Stimulated activated naive CD4-positive, alpha-beta T cell (primary cell): ENCODE measurements at places on chromosomes 5 and 9.
A peak's percentile ranks its signal among the peaks of the same experiment; 100 is the strongest.

GRCh38 chr5:167725264-167725663, 566.2 kb upstream of the WWC1 start:
- DNase-seq: no peak

DNA sequence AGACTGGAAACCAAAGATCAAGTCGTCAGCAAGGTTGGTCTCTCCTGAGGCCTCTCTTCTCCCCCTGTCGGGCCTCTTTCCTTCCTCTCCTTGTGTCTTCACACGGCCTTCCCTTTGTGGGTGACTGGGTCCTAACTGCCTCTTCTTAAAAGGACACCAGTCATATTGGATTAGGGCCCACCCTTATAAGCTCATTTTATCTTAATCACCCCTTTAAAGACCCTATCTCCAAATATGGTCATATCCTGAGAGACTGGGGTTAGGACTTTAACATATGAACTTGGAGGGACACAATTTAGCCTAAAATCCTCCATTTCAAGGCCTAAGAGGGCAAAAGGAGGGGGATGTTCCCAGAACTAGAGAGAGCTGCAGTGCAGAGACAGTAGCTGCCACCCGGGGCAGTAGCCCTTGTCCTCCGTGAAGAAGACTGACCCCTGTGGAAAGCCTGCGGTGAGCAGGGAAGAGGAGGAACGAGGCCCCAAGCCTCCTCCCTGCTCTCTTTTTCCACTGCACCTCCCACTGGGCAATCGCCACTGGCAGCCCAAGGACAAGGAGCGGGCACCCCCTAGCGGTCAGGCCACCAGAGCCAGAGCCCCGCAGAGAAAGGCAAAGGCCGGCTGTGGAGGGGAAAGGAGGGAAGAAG, 34.9 kb downstream of the CFAP90 start:
- DNase-seq: no peak

DNA sequence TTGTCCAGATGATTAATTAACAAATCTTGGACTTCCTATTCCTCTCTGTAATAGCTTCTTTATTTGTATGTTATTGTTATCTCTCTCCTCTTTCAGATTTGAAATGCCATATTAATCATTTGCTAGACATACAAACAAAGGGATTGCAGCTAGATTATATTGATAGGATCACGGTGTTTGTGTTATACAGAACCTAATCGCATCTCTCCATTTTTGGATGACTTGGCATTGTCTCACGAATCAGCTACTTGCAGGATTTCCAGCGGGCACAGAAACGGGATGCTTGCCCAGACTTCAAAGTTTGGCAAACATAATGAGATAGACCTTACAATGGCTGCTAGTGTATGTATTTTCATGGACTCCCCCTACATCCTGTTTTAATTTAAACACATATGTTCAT, 368.1 kb downstream of the TLE4 start:
- no peak for DNase-seq

- DNase-seq: no peak
Observed at GRCh38 chr9:98787766-98788335, 8.5 kb downstream of the ANKS6 start.

- DNase-seq: no peak
Observed at GRCh38 chr5:181243018-181243563, 615 bp downstream of the RACK1 start.

DNA sequence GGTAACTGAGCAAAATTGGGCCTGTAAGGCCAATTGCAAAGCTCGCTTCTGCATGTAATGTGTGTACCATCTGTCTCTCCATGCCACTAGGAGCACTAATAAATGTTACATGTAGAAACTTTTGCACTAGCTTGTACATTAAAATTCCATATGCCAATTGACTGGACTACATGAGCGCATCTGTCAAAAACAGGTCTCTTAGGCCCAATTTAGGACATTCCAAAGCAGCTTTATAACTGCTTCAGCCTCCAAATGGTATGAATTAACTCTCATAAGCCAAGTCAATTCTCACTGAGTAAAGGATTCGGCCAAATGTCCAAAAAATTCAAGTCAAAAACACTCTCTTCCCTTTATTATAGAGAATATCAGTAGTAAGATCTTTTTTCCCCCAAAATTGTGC, 23.5 kb upstream of the FOXD1 start:
- DNase-seq: no peak

- DNase-seq: no peak
Observed at GRCh38 chr5:2433086-2433485, 318.4 kb downstream of the IRX2 start.

GRCh38 chr5:912280-913091, 19.8 kb downstream of the TRIP13 start:
- DNase-seq: peak; percentile 1

DNA sequence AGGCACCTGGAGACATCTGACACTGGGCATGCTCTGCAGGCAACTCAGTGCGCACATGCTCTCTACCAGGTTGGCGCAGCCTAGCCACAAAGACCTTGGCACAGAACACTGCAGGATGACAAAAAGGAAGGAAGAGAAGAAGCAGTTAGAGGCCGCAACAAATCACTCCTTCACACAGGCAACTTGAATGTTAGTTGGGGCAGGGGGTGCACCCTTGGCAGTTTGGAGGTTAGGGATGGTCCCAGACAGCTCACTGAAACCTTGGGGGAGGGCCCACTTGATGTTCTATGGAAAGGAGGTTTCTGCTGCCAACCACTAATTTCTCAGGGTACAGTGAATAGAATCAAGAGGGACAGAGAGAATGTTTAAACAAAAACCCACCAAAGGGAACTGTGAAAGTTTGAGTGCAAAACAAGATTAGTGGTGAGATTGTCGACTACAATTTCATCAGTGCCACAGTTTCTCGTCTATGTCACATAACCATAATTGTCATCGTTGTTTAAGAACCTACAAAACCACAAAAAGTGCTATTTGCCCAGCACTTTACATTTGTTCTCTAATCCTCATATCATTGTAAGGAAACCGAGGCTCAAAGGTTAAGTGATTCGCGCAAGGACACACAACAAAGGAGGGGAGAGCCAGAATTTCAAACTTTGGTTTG, 48.7 kb downstream of the FBXW11 start:
- DNase-seq: no peak
